ENCODE measurements at places on chromosomes 5 and 9. TPM values are rescaled to one million over a fixed set of nuclear protein-coding genes. Genes with fewer than 3 reads are reported as not detected.

- no peak for DNase-seq
Observed at GRCh38 chr9:81470864-81471263, 218.5 kb downstream of the TLE1 start.

The ZCCHC10 gene
- total RNA-seq: 23.1 TPM

DNA sequence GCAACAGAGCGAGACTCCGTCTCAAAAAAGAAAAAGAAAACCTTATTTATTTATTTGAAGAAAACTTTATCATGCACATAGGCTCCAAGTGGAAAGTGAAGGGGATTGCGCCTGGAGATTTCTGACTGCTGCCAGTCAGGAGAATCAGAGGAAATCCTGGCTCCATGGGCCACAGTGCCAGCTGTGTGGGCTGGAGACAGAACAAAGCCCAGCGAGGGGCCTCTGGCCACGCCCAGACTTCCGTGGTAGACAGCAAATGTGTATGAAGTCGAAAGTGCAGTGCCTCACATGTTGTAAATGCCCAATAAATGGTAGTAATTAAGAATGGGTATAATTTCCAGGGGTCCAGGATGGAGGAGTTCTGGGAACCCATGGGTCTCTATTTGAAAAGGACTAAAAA is 75.8 kb upstream of the WWC1 start:
- no peak for DNase-seq

GRCh38 chr5:1037671-1038416 is 29.2 kb downstream of the NKD2 start:
- DNase-seq: no peak

- no peak for DNase-seq
Observed at GRCh38 chr5:170848033-170848432, 13.8 kb upstream of the RANBP17 start.

The CKS2 gene
- total RNA-seq: 99.1 TPM

DNA sequence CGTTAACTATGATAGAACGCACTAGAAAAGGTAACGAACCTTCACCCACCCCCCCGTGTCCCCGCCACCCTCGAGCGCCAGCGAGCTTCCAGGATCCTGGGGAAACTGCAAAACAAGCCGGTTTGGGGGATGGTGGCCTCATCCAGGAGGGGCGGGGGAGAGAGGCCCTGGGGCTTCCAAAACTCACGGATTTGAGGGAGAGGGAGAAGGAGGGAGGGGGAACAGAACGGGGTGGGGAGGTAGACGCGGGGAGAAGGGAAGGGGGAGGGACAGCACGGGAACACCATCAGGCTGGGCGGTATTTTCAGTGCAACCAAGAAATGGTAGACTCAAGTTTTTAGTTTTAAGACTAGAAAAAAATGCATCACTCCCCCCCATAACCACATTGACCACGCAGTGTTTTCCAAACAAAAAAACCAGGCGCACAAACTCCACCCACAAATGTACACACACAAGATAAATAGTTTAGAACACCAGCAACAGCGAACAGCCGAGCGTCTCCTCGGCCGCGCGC is 1.4 kb downstream of the NRARP start:
- DNase-seq: peak; percentile 15

The CDHR2 gene
- 1.6 TPM for total RNA-seq

- no peak for DNase-seq
Observed at GRCh38 chr5:483434-484140, 40.6 kb downstream of the EXOC3 start.

The VCAN gene
- 673 TPM for total RNA-seq

The ZNF879 gene
- 7.9 TPM for total RNA-seq

All from progenitor cell of endocrine pancreas (in vitro differentiated cells).